ENCODE measurements at places on chromosomes 11 and 22. TPM values are rescaled to one million over a fixed set of nuclear protein-coding genes. Genes with fewer than 3 reads are reported as not detected.

Gene C11orf68
- 12.4 TPM for polyA plus RNA-seq

Gene KLHL22
- polyA plus RNA-seq, result 0.66 TPM

Gene C11orf65
- 2.8 TPM for polyA plus RNA-seq

Gene PRG3
- polyA plus RNA-seq, result not detected

Gene E2F8
- polyA plus RNA-seq, result not detected

Gene KIRREL3
- polyA plus RNA-seq, result 3.4 TPM

Gene GTPBP1
- 0.63 TPM for polyA plus RNA-seq

Gene ASCL2
- polyA plus RNA-seq, result not detected

Gene OR2AG2
- 0.07 TPM for polyA plus RNA-seq

Gene TRPC6
- polyA plus RNA-seq, result not detected

Gene CTSW
- polyA plus RNA-seq, result not detected

Gene NPAS4
- polyA plus RNA-seq, result not detected

Gene SYT13
- 1.4 TPM for polyA plus RNA-seq

Gene ATP5MG
- polyA plus RNA-seq, result 1,954 TPM

Gene VPREB1
- polyA plus RNA-seq, result not detected

Gene HPX
- not detected for polyA plus RNA-seq

Gene ANKK1
- not detected for polyA plus RNA-seq

Gene P2RY6
- polyA plus RNA-seq, result not detected

Gene OR4D5
- not detected for polyA plus RNA-seq

Gene LARGE1
- polyA plus RNA-seq, result 191 TPM

Gene PRODH
- not detected for polyA plus RNA-seq

Gene ZNF280B
- polyA plus RNA-seq, result 8.9 TPM

Gene GGTLC2
- not detected for polyA plus RNA-seq

Gene NLRP6
- not detected for polyA plus RNA-seq

Gene KRTAP5-11
- polyA plus RNA-seq, result 2.2 TPM

Gene BAIAP2L2
- not detected for polyA plus RNA-seq

Gene TIMP3
- 4.4 TPM for polyA plus RNA-seq

Gene MYH9
- 0.84 TPM for polyA plus RNA-seq

Gene OR8D4
- not detected for polyA plus RNA-seq

Gene CABP4
- 0.52 TPM for polyA plus RNA-seq

Gene ELFN2
- polyA plus RNA-seq, result 0.19 TPM

Gene MRGPRD
- not detected for polyA plus RNA-seq

Gene A4GALT
- not detected for polyA plus RNA-seq

Gene NFAM1
- 0.21 TPM for polyA plus RNA-seq

Gene SCN2B
- 19.5 TPM for polyA plus RNA-seq

Gene KRTAP5-3
- polyA plus RNA-seq, result not detected

Gene SCGB1C1
- not detected for polyA plus RNA-seq

Gene GLYATL1
- not detected for polyA plus RNA-seq

Gene HBG1
- polyA plus RNA-seq, result not detected

Gene RASL10A
- not detected for polyA plus RNA-seq

Gene SHANK2
- 27.9 TPM for polyA plus RNA-seq

Gene MAJIN
- polyA plus RNA-seq, result 3.6 TPM

Gene SDF2L1
- polyA plus RNA-seq, result 5.2 TPM

Gene DUSP18
- 5.0 TPM for polyA plus RNA-seq

Gene OMP
- polyA plus RNA-seq, result not detected

Gene EIF4G2
- 288 TPM for polyA plus RNA-seq

Gene INS
- not detected for polyA plus RNA-seq

Gene OR4C13
- polyA plus RNA-seq, result not detected

Gene LARGE2
- polyA plus RNA-seq, result not detected

Gene TMEM191B
- polyA plus RNA-seq, result not detected

Gene OR51Q1
- not detected for polyA plus RNA-seq

Gene SHANK3
- 0.65 TPM for polyA plus RNA-seq

Gene OR5P2
- not detected for polyA plus RNA-seq

Gene FOLR3
- not detected for polyA plus RNA-seq

Gene RHOD
- not detected for polyA plus RNA-seq

Gene CHEK2
- 0.88 TPM for polyA plus RNA-seq

Gene ABTB2
- polyA plus RNA-seq, result 1.0 TPM

Gene C1QTNF5
- not detected for polyA plus RNA-seq

All from Purkinje cell (primary cell).